ENCODE measurements at places on chromosomes 2 and 18.
A peak's percentile ranks its signal among the peaks of the same experiment; 100 is the strongest.

- no peak for DNase-seq
Observed at GRCh38 chr18:48661421-48661820, 122.6 kb downstream of the CTIF start.

GRCh38 chr2:37560863-37561614 lies 110.4 kb downstream of the CDC42EP3 start:
- DNase-seq = no peak

DNA sequence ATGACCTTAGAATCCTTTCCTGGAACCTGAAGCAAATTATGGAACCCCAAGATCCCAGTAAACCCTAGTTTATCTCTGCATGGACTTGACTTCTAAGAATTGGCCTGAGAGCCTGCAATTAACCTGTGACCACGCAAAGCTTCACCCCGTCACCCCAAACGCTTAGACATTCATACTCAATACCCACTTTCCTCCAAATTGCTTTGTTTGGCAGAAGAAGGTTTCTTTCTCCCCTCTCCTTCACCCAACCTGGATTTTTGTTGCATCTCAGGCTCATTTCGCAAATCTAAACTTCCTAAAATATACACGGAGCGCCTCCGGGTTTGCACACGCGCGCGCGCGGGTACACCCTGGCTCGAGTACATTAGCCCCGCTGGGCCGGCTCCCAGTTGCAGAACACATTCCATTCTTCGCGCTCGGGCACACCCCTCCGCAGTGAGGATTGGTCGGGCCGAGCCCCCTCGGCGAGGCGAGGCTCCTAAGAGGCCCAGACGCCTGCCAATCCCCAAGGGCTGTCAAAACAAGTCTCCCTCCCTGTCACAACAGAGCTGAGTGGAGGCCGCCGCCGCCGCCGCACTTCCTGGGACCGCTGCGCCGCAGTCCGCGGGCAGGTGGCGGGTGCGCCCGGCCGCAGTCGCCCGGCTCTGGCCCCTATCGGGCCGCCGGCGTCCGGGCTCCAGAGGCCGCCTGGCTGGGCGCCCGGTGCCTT lies at the start of gene PLCL1:
PLCL1 (plus strand) TSS at position 545 of the 709 bp plus-strand sequence.
- DNase-seq = peak; percentile 77

GRCh38 chr2:223894009-223894408 lies 51.1 kb downstream of the WDFY1 start:
- no peak for DNase-seq

- no peak for DNase-seq
Observed at GRCh38 chr2:119417908-119418307, 13.7 kb upstream of the TMEM37 start.

- DNase-seq = no peak
Observed at GRCh38 chr2:79292958-79293315, 133.4 kb upstream of the REG3A start.

DNA sequence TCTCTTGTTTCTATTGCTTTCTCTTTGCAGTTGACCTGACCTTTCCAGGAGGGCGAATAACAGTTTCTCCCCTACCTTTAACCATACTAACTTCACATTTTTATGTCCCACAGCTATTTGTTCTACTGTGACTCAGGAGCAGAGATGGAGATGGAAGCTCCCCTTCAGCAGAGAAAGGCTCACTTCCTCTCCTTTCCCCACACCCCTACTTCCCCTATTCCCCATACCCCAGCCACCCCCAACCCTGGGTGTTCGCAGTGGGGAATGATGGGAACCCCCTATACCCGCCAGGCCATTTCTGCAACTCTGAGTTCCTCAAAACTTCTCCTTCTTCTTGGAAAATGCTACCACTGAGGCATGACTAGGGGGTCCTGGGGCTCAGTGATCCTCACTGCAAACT lies 285.4 kb upstream of the MGAT5 start:
- no peak for DNase-seq

DNA sequence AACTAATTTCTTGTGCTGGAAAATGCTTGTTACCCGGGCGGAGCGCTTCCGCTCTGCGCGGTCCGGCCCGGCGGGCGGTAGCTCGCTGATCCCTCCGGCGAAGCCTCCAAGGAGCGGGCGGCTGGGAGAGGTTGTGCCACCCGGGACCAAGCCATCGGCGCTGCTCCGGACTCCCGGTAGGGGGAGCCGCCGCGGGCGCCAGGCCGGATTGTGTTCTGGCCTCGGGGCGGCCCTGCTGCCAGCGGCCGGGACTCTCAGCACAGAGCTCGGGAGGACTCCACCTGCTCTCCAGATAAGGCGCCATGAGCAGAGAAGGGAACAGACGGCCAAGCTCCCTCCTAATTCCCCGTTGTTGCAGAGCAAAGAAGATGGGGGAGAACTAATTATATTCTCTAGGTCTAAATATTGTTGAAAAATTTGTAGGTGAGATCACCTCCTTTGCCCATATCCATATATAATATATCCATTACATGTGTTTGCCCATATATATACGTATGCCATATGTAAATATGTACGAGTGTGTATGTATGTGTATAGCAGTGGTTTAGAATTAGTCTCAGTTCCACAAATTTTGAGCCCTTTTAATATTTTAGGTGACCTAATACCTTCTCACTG lies 13.8 kb upstream of the SATB2 start:
- no peak for DNase-seq

DNA sequence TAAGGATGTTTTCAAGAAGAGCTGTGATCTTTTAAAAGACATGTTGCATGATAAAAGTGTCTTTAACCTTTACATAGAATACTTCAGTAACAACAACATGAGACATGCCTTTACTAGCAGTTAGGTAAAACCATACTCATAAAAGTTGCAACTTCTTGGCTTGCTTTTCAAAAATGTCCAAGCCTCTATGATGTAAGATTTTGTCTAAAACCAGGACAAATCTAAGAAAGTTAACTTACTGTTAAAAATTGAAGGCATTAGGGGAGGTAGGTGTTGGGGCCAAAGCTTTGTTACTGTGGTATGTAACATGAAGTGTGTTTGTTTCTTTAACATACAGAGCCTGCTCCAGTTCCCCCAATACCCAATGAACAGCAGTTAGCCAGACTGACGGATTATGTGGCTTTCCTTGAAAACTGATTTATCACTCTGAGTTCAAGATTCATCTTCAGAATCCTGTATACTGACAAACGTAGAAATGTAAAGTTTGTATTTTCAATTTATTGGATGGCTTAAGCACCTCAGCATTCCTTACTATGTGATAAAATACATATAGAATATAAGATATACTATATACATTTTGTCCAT lies 11.7 kb downstream of the COPS8 start:
- DNase-seq = no peak

- DNase-seq = no peak
Observed at GRCh38 chr2:149365931-149366583, 35.7 kb downstream of the LYPD6 start.

GRCh38 chr2:12271589-12271984 lies 445.1 kb upstream of the TRIB2 start:
- no peak for DNase-seq

- no peak for DNase-seq
Observed at GRCh38 chr2:28413899-28414295, 21.2 kb downstream of the FOSL2 start.

GRCh38 chr2:197952540-197953202 lies 148.3 kb downstream of the PLCL1 start:
- DNase-seq = no peak

- peak; percentile 79 for DNase-seq
Observed at GRCh38 chr2:238939074-238939473, 91.2 kb downstream of the TWIST2 start.

DNA sequence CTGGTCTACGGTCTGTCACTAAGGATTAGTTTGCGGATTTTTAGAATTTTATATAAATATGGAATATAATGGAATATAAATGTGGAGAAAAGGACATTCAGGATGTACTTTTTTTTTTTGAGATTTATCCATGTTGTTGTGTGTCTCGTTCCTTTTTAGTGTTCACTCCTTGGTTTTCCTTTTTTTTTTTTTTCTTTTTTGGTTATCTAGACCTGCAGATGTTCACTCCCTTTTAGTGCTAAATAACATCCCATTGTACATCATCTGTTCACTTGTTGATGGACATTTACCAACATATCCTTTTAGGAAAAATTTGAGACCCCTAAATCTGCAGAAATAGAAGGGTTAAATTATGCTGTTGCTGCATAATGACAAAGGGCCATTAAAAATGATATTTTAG lies 25.5 kb upstream of the RPL37A start:
- DNase-seq = no peak

DNA sequence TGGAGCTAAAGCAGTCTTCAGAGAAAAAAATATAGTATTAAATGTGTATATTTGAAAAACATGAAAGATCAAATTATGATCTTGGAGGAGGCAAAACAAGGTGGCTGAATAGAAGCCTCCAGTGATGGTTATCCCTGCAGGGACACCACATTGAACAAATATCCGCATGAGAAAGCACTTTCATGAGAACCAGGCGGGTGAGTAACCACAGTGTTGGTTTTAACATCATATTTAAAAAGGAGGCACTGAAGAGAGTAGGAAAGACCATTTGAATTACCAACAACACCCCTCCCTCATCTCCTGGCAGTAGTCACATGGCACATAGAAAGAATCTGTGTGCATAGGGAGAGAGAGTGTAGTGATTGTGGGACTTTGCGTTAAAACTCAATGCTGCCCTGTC lies 759.6 kb upstream of the NRXN1 start:
- DNase-seq = no peak

- DNase-seq = no peak
Observed at GRCh38 chr2:76274676-76275075, 564.0 kb upstream of the GCFC2 start.

GRCh38 chr2:45818591-45818990 lies 167.1 kb downstream of the PRKCE start:
- DNase-seq = no peak

GRCh38 chr2:219542931-219543595 lies 546 bp downstream of the CHPF start:
- DNase-seq = no peak

DNA sequence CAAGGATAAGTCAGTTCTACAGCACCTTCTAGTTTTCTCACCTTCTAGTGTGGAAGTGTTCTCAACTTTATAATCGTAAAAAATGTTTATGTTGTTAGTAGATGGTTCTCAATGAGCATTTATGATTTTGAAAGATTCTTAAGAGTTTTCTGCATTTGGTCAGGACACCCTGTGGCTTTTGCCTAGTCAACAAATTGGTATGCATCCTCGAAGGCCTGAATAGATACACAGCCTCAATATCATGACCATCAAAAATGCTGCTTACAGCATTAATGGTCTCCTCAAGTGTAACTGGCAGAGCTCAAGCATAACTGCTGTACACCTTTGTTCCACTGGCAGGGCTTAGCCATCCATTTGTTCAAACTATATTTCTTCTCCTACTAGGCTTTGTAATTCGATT lies 96.7 kb downstream of the CRACDL start:
- no peak for DNase-seq

DNA sequence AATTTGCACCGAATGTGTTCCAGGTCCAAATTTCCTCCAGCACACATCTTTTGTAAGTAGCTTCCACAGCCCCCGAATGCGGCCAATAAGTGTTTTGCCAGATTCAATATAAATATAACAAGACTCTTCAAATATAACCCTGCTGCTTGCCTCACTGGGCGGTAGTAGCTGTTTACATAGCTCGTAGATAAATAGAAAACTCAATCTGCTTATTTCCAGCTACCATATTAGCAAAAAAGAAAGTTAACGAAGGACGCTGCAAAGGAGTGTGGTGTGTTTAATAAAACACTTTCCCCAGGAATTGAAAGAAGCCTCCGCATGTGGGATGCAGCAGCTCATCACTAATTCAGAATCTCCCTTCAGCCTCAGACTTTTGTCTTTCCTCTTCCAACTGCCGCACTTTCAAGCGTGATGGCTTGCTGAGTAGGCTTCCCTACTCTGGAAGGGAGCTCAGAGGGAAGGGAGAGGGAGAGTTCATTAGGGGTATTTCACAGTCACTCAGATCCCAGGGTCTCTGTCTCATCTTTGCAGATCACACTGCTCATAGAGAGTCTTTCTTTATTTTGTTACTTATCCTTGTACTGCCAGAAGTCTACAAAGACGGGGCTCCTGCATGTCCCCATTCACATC lies 367.0 kb downstream of the RND3 start:
- no peak for DNase-seq

GRCh38 chr18:33571998-33572787 lies 5.8 kb upstream of the ASXL3 start:
- DNase-seq = no peak
